ENCODE measurements at places on chromosomes 5 and 9. TPM values are rescaled to one million over a fixed set of nuclear protein-coding genes. Genes with fewer than 3 reads are reported as not detected.
A peak's percentile ranks its signal among the peaks of the same experiment; 100 is the strongest.

DNA sequence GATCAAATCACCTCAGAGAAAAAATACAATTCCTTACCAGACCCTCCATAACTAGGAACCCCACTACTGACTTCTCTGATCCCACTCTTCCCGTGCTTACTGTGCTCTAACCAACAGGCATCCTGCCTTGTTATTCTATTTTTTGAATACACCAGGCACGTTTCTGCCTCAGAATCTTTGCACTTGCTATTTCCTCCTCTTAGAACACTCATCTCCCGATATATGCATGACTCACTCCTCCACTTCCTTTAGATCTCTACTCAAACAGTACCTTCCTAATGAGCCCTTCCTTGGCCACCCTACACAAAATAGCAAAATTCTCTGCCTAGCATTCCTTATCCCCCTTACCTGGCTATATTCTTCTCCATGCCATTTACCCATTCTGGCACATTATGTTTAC is 43.9 kb downstream of the MAPKAP1 start:
- no peak for DNase-seq

DNA sequence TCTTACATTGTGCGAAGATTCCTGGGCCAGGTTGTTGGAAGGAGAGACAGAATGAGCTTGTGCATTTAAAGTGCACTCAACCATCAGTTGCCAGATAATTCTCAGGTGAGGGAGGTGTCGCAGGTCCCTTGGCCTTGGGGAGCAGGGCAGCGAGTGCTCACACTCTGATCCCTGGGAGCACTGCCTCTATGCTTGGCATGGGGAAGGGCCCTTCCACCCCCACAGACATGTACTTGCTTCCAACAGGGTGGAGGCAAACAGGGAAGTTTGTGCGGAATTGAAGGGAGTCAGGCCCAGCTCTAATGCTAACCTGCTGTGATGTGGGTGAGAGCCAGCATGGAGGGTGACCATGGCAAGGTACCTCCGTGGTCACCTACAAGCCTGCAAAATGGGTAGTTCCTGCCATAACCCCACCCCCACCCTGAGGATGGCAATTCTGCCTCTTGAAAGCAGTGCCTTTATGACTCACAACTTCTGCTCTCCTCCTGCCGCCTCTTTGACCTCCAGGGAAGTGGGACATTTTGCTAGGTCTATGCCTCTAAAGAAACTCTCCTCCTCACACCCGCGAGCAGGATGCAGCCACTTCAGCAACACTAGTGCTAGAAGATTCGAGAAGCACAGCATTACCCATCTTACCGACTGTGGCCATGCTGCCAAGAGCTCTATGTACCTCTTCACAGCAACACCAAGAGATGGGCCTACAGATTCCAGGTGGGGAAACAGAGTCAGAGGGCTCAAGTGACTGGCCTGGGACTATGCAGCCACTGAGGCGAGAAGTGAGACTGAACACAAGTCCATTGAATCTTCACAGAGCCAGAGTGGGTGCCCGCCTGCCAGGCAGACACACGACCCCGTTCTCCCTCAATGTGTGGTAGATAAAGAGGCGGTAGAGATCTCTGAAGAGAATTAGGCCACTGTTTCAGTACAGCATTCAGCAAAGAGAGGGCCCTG is 22.1 kb upstream of the SLC25A51 start:
- no peak for DNase-seq

- no peak for DNase-seq
Measured at GRCh38 chr9:15433661-15434060, 11.0 kb downstream of the SNAPC3 start.

DNA sequence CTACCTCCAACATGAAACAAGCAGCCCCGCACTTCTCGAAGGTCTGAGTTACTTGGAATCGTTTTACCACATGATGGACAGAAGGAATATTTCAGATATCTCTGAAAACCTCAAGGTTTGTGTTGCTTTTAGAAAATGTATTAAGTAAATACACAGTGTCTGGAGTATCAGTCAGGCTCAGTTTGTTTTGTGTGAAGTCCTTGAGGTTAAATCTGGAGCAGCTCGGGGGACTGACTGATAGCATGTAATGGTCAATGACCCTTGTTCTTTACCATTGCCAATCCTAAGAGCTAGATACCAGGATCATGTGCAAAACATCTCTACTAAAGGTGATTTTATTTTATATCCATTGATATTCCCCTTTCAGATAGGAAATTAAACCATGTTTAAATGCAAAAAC is 26.9 kb upstream of the LNPEP start:
- no peak for DNase-seq

DNA sequence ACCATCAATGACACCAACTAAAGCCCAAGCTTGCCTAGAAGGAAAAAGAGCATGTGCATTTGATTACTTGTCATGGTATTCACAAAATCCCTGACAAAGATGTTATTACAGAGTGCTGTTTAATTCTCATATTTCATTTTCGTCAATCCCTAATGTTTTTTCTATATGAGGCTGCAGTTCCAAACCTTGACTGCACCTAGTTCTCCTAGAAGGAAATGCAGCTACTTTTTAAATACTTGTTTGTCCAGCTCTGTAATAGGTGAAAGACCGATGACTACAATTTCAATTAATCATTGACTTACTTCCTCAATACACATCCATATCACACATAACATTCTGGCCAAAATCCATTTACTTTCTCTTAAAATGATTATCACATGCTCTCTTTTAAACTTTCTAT is 28.1 kb downstream of the CEMIP2 start:
- DNase-seq = no peak

GRCh38 chr9:70411930-70412831 is 2.3 kb downstream of the KLF9 start:
- no peak for DNase-seq

- no peak for DNase-seq
Measured at GRCh38 chr5:17118631-17119030, 98.8 kb upstream of the BASP1 start.

DNA sequence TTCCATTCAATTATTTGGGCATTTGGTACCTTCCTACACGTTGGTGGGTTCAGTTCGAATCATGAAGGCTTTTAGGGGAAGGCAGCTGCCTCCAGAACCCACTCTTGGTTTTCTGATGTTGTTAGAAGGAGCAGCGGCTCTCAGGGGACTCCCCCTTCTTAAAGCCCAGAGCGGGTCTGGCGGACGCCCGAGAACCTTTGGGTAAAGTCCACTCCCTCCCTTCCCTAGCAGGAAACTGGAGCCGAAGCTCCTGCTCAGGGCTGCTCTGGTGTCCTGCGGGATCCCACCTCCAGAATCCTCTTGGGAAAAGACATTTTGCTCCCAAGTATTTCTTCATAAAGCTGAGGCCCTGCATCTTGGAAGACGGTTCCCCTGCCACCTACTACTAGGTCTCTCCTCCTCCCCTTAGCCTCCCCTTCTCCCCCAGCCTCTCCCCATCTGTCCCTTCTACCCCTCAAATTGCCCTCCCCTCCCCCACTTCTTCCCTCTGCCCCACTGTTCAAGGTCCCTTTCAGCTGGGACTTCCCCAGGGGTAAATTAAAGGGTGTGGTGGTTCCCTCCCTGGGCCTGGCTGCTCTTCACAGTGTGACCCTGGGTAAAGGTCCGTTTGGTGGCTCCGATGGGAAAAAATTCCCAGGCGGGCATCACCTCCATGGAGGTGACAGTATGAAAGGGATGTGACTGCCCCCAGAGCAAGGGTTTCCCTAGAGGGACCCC is 9.3 kb downstream of the IRX4 start:
- DNase-seq = no peak

- no peak for DNase-seq
Measured at GRCh38 chr5:116544531-116545241, 29.9 kb downstream of the SEMA6A start.

- DNase-seq = no peak
Measured at GRCh38 chr5:179680014-179680779, 637 bp downstream of the CBY3 start.

- peak; percentile 32 for DNase-seq
Measured at GRCh38 chr5:78899922-78900362, 85.2 kb downstream of the ARSB start.

DNA sequence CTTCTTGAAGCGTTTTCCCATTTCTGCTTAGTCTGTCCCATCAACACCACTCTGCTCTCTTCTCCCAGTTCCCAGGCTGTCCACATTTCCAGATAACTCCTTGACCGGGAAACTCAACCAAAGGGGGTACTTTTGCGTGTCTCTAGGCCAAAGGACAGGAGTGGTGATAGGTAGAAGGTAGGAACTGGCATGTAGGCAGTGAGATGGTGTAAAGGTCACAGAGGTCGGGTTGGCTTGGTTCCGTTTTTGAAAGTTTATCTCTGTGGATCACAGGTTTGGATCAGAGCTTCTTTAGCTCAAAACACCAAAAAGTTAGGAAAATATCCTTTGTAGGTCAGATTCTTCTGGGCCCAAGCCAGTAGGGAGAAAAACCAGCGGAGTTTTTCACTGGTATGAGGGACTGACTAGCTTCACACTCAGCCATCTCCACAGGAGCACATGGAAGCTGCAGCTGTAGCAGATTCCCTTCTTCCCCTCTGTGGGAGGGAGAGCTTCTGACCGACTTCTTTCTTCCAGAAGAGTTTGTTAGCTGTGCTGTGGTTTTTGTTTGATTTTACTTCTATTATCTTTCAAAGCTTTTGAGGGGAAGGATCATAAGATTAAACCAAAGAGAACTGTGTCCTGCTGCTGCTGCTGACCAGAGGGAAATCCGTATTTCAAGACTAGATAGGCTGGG is 98.4 kb upstream of the DMRT1 start:
- no peak for DNase-seq

- no peak for DNase-seq
Measured at GRCh38 chr5:143484601-143485000, 81.1 kb upstream of the NR3C1 start.

GRCh38 chr9:13491493-13492424 is 212.3 kb upstream of the MPDZ start:
- no peak for DNase-seq

DNA sequence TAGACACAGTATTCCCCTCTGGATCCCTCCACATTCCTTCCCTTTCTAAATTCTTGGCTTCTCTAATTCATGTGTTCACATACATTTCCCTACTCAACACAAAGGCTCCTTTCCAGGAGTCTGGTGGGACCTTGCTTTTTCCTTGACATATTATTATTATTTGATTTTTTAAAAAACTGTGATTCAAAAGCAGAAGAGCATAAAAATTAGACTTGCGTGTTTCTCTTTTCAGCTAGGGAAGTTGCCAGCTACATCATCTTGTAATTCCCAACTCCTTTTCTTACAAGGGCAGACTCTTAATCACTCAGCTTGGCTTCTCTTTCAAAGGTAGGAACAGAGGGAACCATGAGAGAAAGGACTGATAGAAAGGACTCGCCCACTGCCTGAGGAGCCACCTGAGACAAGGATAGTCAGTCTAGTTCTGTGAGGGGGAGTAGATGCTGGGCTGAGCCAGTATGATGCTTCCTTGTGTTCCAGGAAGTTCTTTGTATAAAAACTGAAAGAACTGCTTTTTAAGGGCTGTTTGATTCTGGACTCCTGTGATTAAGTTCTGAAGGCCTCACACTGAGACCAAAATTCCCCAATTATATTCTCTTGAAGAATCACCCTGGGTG is 51.0 kb upstream of the DPYSL3 start:
- no peak for DNase-seq

GRCh38 chr9:124015661-124016131 is 4.1 kb downstream of the LHX2 start:
- no peak for DNase-seq

- DNase-seq = no peak
Measured at GRCh38 chr9:134957945-134958227, 40.2 kb upstream of the FCN1 start.

DNA sequence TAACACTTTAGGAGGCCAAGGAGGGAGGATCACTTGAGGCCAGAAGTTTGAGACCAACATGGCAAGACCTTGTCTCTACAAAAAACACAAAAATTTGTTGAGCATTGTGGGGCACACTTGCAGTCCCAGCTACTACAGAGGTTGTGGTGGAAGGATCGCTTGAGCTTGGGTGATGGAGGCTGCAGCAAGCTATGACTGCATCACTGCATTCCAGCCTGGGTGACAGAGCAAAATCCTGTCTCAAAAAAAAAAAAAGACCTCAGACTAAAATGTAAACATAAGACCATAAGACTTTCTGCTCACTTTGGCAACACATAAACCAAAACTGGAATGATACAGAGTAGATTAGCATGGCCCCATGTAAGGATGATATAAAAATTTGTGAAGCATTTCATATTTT is 24.6 kb upstream of the NANS start:
- DNase-seq = no peak

SPINK4 gene
- total RNA-seq = not detected

CBY3 gene
- total RNA-seq = not detected

IFNK gene
- total RNA-seq = not detected

NR5A1 gene
- not detected for total RNA-seq

IL4 gene
- total RNA-seq = not detected

IFNA13 gene
- not detected for total RNA-seq

DPYSL3 gene
- not detected for total RNA-seq
